Myocyte (in vitro differentiated cells): ENCODE measurements at places on chromosomes 1 and 21. TPM values are rescaled to one million over a fixed set of nuclear protein-coding genes. Genes with fewer than 3 reads are reported as not detected.

DNA sequence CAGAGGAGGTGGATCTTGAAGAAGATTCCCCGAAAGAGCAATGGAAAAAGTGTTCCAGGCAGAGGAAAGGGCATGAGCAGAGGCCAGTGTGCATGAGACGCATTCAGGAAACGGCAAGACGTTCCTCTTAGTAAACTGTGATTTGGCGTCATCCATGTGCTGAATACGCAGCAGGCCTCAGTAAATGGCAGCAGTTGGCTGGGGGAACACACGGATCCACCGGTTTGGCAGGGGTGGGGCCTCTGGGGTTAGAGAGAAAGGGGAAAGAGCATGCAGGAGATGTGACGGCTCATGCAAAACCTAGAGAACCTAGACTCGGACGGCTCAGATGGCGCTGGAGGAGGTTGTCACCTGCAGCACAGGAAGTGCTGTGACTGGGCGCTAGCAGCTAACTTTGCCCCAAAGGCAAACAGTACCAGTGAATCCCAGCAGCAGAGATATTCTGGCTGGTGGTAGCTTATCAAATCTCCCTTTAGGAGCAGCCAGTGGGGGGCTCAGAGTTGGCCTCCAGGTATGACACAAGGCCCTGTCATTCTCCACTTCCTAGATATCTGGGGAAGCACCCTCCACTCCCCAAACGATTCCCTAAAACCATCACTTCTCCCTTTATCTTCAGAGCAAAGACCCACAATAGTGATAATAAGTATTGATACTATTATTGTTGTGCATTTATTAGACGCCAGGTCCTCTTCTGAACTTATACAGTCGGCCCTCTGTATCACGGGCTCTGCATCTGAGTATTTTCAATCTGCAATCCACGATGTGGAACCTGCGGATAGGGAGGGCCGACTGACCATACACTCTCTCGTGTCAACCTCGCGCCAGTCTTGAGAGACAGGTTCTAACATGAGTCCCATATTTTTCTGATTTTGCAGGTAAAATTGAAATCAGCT is 7.6 kb downstream of the LAPTM5 start:
- DNase-seq: no peak

GRCh38 chr1:53070621-53071020 is 8.6 kb downstream of the PODN start:
- no peak for DNase-seq

DNA sequence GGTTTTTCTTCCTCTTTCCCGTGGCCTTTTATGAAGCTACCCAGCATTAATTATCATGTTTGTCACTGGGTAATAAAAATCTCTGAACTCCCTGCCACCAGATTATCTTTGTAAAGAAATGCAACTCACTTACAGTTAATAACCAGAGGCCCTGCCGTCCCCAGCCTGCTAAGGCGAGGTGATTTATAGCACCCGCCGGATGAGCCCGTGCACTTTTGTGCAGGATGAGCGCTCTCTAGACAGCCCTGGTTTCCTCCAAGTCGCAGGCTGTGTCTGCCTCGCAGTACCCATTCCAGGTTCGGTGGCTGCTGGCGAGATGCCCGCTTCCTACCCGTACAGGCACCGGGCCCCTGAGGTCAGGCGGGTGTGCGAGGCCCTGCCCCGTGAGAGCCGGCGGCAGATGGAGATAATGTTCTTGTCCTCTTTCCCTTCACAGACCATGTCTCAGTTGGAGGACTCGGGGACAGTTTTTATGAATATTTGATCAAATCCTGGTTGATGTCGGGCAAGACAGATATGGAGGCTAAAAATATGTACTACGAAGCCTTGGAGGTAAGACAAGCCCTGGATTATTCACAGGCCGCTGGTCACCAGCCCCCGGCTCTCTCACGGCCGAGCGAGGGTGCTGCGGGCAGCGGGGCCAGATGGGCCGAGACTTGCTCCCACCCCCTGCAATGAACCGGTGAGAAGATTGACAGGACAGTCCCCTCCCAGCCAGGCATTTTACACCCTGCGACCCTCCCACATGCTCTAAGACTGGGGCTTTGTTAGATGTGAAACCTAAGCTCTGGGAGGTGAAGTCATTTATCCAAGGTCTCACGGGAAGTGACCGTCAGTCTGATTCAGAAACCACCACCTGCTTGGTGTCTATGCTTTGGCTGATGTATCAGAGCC is 28.5 kb upstream of the SELENON start:
- DNase-seq: no peak

DNA sequence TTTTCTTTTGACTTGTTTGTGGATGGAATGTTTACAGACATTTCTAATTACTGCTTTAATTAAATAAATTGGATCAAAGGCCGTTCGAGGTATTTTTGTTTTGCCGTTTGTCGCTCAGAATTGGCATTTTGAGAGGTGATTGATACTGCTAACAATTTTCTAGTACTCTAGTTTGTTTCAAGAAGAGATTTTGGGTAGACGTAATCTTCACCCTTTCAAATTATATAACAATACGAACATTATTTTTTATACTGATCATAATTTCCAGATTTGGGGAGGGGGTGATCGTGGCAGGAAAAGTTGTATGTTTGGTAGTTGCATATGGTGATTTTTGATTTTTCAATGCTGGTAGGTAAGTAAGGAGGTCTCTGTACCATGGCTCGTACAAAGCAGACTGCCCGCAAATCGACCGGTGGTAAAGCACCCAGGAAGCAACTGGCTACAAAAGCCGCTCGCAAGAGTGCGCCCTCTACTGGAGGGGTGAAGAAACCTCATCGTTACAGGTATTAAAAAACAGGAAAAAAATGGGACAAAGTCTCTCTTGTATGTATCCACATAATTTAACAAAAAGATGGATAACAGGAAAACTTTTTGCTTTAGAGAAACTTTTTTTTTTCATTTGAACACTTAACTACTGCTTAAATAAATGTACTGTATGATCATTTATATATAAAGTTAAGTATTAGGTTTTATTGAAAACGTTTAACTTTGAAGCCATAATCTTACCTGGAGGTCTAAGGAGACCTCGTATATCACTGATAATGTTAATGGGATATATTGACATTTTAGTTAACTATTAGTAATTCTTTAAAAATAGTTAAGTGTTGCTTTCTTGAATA is 1.7 kb downstream of the H3-3A start:
- DNase-seq: peak; percentile 28

- DNase-seq: no peak
Measured at GRCh38 chr1:230237009-230237370, 170.0 kb downstream of the GALNT2 start.

DNA sequence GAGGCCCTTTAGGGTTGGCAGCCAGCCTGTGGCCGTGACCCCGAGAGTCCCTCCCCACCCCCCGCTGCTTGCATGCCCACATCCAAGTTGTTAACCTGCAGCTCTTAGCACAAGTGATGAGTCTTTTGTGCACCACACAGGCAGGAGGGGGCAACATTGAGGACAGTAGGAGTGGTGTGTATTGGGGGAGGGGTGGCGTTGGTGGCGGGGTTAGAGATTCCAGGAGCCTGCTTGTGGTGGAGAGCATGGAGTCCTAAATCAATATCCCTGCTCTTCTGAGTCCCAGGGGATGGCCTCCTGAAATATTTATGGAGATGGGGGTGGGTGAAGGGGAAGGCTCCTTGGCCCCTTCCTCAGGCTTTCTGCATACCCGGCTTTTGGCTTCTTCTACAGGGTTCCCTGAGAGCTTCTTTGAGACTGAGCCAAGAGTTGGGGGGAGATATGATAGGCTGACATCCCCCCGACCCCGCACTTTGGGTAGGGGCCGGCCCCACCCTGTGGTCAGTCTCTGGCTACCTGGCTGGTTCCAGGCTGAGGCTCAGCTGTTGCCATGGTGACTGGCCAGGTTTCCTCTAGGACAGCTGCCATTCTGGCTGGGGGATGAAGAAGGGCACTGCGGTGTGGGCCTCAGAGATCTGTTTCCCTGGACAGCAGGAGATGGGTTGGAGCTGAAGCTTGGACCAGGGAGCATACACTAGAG is 5.0 kb downstream of the CHRNB2 start:
- no peak for DNase-seq

- peak; percentile 10 for DNase-seq
Measured at GRCh38 chr1:243354511-243355153, 98.8 kb downstream of the SDCCAG8 start.

DNA sequence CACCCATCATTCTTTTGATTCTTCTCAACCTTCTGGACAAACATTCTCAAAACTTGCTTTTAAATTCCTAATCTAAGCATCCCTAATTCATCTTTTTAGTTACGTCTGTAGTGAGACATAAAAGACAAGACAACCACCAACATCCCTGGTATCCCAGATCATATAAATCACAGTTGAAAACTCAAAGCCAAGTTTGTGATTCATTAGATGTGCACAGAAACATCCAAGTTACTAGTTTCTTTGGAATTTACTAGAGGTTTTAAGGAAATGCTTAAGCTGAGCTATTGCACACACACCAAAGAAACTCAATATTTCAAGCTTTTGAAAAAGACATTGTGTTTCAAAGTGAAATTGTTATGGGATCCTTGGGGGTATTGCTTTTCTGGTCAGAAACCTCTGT is 47.6 kb downstream of the ATP6V1G3 start:
- peak; percentile 41 for DNase-seq

DNA sequence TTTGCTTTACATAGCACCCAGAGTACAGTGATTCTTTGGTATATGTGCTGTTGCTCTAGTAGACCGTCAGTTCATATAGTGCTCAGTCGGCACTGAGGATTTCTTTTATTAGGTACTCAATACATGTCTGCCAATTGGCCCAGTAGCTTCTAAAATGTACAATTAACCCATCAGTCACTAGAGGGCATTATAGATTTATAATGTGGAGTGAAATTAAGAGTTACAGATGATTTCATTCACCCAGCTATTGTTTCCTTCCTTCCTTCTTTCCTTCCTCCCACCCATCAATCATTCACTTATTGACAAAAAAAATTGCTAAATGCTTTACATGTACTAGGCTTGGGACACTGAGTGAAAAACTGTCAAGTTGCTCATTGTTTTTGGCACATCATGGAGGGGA is 263.6 kb upstream of the USP24 start:
- peak; percentile 13 for DNase-seq

DNA sequence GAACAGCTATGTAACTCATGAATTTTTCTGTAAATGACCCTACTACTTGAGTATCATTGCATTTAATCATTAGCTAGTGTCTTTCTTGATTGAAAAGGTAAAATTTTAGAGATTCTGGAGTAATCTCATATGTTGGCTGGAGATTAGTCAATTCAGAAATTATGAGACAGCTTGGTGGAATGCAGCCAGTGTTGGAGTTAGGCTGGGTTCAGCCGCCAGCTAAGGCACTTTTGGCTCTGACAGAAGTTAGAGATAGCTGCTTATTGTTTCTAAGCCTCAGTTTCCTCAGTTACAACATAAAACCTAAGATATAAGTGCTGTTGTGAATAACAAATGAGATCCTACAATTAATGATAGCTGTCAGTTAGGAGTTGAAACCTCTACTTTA is 49.4 kb downstream of the TBCE start:
- no peak for DNase-seq

DNA sequence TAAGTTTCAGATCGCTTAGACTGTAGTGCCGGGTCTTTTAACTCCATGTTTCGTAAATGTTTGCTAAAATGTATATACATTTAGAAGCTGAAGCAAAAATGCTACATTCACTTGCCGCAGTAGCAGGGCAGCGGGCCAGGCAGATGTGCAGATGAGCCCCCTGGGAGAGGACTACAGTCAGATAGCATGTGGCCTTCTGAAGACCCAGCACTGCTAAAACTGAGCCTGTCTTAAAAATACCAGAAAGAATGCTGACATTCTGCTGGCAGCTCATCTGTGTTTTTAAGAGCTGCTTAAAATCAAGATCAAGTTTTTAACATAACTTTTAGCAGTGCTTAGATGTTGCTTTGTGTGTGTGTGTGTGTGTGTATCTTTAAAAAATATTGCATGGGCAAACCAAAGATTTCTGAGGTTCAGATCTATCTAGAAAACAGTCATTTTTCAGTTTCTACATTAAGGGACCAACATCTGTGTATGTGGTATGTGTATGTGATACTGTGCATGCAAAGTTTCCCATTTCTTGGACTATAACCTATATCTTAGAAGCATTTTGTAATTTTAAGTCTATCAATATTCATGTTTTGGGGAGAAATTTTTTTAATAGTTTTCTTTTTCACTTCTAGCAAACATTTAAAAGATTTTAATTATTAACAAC is 31.7 kb downstream of the CHRM3 start:
- DNase-seq: no peak

The DAB1 gene
- not detected in 2 replicates for total RNA-seq

The OR14A16 gene
- total RNA-seq: not detected in 2 replicates

The CD160 gene
- not detected in 2 replicates for total RNA-seq

The SLC16A1 gene
- total RNA-seq: 74.7 and 117 TPM in 2 replicates

The CYP4A11 gene
- total RNA-seq: not detected in 2 replicates

The CELA2B gene
- total RNA-seq: 0.78 and 3.7 TPM in 2 replicates

The NTMT2 gene
- not detected in 2 replicates for total RNA-seq
